Ascending aorta (tissue), 2 donors: ENCODE measurements at places on chromosomes 13 and 19. TPM values are rescaled to one million over a fixed set of nuclear protein-coding genes. Genes with fewer than 3 reads are reported as not detected.

Gene PLVAP
- 378 TPM for total RNA-seq

Gene MRPL4
- 72.9 TPM for total RNA-seq

- H3K4me3 ChIP-seq, result no peak overlapping the region
- DNase-seq, result no peak
- no peak overlapping the region for H3K27ac ChIP-seq
Observed at GRCh38 chr13:96229356-96229755, 139.4 kb downstream of the HS6ST3 start.

- H3K27me3 ChIP-seq, result no peaks in the 10 kb centered on the region
- no peaks in the 10 kb centered on the region for H3K36me3 ChIP-seq
- H3K4me1 ChIP-seq, result no peaks in the 10 kb centered on the region
- H3K27ac ChIP-seq, result no peak overlapping the region
- no peak overlapping the region for H3K4me3 ChIP-seq
Observed at GRCh38 chr13:34808649-34809048, 133.4 kb upstream of the NBEA start.

Gene GARIN5B
- total RNA-seq, result not detected

GRCh38 chr19:30020189-30020588, 78.2 kb downstream of the URI1 start:
- no peak overlapping the region for H3K4me3 ChIP-seq
- no peaks in the 10 kb centered on the region for H3K4me1 ChIP-seq
- peaks cover 4% of the 10 kb centered on the region for H3K36me3 ChIP-seq
- H3K27ac ChIP-seq, result no peak overlapping the region

DNA sequence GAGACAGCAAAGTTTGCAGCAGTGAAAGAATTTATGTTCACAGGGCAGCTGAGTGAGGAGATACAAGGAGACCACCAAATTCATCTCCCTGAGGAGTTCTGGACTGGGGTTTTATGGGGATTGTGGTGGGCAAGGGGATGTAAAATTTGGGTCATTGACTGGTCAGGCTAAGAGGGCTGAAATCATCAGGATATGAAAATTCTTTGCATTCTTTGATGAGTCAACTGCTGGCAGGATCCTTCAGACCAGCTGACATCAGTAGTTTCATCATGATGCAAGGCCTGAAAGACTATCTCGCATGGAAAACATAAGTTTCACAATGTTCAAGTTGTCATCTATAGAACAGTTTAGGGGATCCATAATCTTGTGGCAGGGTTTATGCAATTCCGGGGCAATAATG, 869.5 kb upstream of the PCDH9 start:
- H3K4me1 ChIP-seq, result no peaks in the 10 kb centered on the region
- DNase-seq, result no peak
- no peaks in the 10 kb centered on the region for H3K36me3 ChIP-seq
- no peaks in the 10 kb centered on the region for H3K27me3 ChIP-seq

DNA sequence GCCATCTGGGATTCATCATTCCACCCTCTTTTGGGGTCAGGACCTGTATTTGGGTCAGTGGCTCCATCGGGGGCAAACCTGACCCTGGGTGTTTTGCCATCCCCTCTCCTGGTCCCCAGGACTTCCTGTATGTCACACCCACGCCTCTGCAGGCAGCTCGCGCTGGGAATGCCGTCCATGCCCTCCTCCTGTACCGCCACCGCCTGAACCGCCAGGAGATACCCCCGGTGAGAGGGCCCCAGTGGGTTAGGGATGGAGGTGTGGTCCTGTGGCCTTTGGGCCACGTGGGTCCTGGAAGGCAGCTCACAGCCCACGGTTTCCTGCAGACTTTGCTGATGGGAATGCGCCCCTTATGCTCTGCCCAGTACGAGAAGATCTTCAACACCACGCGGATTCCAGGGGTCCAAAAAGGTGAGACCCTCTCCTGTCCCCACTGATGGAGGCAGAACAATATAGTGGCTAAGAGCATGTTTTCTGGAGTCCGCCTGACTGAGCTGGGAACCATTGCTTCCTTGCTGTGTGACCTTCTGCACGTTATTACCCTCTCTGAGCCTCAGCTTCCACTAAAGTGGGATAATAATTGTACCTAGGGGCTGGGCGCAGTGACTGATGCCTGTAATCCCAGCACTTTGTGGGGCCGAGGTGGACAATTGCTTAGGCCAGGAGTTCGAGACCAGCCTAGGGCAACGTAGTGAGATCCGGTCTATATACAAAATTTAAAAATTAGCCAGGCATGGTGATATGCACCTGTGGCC, 14.1 kb downstream of the CPT1C start:
- no peaks in the 10 kb centered on the region for H3K36me3 ChIP-seq
- no peak for DNase-seq
- no peaks in the 10 kb centered on the region for H3K27me3 ChIP-seq
- H3K27ac ChIP-seq, result no peak overlapping the region
- no peaks in the 10 kb centered on the region for H3K4me1 ChIP-seq
- no peak overlapping the region for H3K4me3 ChIP-seq

Gene ZNF414
- total RNA-seq, result 189 TPM

Gene PEG3
- total RNA-seq, result 6.1 TPM
